Stimulated activated CD4-positive, alpha-beta T cell treated with anti-CD3 and anti-CD28 coated beads, Interleukin-4, amount 100 ng/mL, for 24 hours (primary cell): ENCODE measurements at places on chromosomes 4 and X.

- no peak for DNase-seq
Measured at GRCh38 chrX:48467281-48467761, 2.7 kb downstream of the SLC38A5 start.

GRCh38 chrX:119235051-119235511, 1.0 kb upstream of the PGRMC1 start:
- DNase-seq: no peak

DNA sequence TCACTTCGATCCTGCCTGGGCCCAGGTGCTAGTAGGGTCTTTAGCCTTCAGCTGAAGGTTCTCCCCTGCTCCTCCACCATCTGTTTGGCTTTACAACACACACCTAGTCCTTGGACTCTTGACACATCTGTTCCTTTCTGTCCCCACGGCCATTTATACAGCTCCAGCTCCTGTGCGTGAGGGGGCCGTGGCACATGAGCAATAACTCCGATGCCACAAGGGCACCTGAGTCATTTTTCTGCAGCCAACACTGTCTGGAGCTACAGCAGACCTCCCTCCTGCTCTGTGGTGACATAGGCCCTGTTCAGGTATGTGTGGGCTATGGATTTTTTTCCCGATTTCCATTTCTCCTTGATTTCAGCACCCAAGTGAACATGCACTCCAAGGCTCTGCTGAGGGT, 44.7 kb upstream of the BCOR start:
- no peak for DNase-seq

- peak; percentile 34 for DNase-seq
Measured at GRCh38 chr4:140152751-140153418, 1.1 kb downstream of the MAML3 start.

GRCh38 chr4:115454228-115454627, 340.8 kb upstream of the NDST4 start:
- DNase-seq: no peak

GRCh38 chr4:83180431-83180968, 66.0 kb upstream of the PLAC8 start:
- DNase-seq: no peak

GRCh38 chr4:101127176-101127790, 220.0 kb downstream of the PPP3CA start:
- no peak for DNase-seq

GRCh38 chr4:182904211-182904761, 12.9 kb downstream of the DCTD start:
- DNase-seq: no peak

DNA sequence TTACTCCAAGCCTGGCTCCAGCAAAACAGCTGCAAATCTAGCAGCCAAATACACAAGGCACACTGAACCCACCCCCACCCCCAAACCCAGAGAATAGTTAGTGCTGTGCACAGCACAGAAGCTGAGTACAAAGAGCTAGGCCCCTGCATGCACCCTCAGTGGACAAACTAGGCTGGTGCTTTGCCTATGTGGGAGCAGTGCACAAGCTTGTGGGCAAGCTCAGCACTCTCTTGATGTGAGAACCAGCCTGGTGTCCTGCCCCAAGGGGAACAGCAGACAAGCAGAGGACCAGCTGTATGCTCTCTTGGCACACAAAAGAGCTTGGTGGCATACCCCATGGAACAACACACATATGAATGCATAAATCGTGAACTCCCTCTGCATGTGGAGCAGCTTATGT, 81.7 kb downstream of the FAAH2 start:
- DNase-seq: no peak

GRCh38 chrX:129877401-129877800, 28.6 kb upstream of the UTP14A start:
- DNase-seq: no peak

- no peak for DNase-seq
Measured at GRCh38 chr4:8076023-8076422, 82.6 kb downstream of the ABLIM2 start.

- DNase-seq: no peak
Measured at GRCh38 chr4:88075336-88075735, 67.9 kb downstream of the PKD2 start.

- DNase-seq: no peak
Measured at GRCh38 chrX:149493567-149494562, 11.2 kb downstream of the IDS start.

- no peak for DNase-seq
Measured at GRCh38 chr4:189302719-189303118, 638.0 kb upstream of the FRG1 start.

DNA sequence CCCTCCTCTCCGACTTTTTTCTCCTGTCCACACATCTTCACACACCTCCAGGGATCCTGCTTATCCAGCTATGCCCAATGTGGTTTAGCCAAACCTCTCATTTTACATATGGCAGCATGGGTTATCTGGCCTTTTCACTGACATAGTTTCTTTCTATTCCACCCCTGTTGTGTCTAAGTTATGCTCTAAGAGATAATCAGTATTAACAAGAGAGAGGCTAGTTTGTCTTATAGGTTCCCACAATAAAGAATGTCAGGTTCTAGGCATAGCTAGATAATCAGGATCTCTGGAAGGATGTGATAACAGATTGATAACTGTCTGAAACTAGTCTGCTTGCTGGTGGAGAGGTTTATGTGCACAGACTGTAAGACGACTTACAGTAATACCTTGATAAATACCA, 7.7 kb upstream of the GALNT7 start:
- DNase-seq: no peak

DNA sequence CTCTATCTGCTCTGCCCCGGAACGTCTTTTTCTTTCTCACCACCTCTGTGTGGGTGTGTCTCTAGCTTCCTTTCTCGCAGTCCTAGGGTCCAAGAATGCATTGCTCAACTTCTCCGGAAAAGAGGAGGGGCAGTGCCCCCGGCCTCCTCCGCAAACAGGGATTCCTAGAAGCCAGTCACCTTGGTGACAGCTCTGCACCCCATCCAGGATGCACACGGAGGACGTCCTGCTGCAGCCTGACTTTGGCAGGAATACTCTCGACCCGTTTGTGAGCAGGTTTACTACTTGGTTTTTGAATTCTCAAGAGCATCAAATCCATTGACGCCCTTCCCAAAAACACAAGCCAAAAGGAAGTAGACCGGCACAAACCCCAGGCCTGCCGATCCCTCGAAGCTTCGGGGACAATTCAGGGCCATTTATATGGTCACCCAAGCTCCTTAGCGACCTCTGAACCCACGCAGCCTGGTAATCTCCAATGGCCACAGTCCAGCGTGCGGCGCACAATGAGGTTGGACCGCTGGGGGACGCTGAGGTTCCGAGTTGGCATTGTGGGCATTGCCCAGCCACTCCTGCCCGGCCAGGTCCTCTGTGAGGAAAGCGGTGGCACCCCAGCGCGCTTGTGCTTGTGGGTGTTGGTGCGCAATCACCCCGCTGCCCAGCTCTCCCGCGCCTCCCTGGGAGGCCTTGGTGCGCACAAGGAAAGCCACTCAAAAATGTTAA, 9.8 kb downstream of the NKX3-2 start:
- no peak for DNase-seq
